Left renal pelvis (tissue), 4 donors: ENCODE measurements at places on chromosomes 6 and 20.

GRCh38 chr6:45132658-45133294, 195.4 kb upstream of the RUNX2 start:
- no peak for DNase-seq

DNA sequence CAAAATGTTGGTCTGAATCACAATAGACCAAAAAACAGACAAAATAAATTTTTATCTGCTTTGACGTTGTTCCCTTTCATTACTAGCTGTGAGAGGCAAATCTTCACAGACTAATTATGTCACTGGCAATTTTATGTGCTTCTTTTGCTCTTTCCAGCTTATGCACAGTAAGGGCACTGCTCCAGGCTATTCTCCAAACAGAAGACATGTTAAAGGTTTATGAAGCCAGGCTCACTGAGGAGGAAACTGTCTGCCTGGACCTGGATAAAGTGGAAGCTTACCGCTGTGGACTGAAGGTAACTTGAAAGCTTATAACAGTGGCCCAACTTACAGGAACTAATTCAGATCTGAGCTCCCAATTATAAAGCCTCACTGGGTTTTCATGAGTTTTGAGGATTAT, 15.5 kb upstream of the SNRNP48 start:
- no peak for DNase-seq

DNA sequence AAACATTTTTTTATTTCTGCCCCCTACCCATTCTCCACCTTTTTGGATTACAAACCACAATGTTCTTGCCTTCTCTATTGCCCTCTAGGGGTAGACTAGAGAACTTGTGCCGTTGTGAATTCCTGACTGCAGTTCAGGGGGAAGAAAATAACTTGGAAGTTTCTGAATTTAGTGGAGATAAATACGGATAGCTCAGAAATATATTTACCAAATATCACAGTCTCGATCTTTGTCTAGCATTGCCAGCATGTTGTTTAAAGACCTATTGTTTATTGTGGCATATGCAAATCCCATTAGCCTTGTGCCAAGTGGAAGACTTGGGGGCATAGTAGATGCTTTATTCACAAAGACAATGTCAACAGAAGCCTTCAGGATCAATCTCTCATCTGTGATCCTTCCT, 154.1 kb upstream of the MMS22L start:
- no peak for DNase-seq

- no peak for DNase-seq
Measured at GRCh38 chr6:156857573-156857972, 80.4 kb downstream of the ARID1B start.

GRCh38 chr6:148086386-148086785, 256.3 kb upstream of the SASH1 start:
- DNase-seq = no peak

DNA sequence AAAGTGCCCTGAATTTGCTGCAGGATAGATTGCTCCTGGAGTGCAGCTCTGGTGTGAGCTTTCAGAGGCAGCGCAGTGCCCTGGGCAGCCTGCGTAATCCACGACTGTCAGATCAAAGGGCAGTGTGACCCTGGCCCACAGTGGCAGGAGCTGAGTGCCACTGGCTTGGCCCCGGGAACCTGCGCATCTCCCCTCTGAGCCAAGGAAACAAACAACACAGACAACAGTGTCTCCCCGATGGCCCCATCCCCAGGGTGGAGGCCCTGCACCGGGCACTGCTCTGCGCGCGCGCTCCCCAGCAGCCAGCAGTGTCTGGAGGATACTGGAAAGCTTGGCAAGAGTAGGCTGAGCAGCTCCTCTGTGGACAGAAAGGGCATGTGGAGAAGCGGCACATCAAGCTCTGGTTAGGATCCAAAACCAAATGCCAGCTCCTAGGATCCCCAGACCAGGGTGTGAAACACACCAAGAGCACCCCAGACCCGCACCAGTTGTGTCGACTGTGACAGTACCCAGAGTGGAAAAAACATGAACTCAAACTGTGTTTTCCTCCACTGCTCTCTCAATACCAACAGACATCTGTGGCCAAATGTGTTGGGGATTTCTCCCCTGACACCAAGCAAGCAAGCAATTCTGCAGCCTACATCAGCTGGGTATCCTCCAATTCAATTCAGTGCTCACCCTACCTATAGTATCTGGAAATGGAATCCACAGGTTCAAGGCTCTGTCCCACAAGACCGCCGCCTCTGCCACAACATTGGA, 26.7 kb downstream of the RBCK1 start:
- DNase-seq = no peak

GRCh38 chr20:51563486-51564332, 21.2 kb upstream of the NFATC2 start:
- no peak for DNase-seq

DNA sequence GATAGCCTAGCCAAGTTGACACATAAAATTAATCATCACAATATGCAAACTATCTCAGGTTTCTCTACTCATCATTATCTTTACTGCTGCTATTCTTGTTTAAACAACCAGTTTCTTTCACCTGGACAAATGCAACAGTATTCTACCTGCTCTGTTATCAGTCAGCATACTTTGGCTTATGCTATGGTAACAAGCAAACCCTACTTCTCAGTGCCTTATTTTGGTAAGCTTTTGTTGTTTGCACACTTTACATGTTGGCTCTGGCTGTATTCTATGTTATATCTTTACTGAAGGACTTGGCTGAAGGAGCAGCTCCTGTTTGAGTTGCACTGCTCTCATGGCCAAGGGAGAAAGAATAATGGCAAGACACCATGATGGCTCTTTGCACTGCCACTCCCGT, 463.1 kb downstream of the EPM2A start:
- DNase-seq = no peak

- no peak for DNase-seq
Measured at GRCh38 chr6:128339635-128340450, 180.6 kb downstream of the PTPRK start.

GRCh38 chr6:112029045-112029822, 24.7 kb upstream of the CCN6 start:
- DNase-seq = no peak

DNA sequence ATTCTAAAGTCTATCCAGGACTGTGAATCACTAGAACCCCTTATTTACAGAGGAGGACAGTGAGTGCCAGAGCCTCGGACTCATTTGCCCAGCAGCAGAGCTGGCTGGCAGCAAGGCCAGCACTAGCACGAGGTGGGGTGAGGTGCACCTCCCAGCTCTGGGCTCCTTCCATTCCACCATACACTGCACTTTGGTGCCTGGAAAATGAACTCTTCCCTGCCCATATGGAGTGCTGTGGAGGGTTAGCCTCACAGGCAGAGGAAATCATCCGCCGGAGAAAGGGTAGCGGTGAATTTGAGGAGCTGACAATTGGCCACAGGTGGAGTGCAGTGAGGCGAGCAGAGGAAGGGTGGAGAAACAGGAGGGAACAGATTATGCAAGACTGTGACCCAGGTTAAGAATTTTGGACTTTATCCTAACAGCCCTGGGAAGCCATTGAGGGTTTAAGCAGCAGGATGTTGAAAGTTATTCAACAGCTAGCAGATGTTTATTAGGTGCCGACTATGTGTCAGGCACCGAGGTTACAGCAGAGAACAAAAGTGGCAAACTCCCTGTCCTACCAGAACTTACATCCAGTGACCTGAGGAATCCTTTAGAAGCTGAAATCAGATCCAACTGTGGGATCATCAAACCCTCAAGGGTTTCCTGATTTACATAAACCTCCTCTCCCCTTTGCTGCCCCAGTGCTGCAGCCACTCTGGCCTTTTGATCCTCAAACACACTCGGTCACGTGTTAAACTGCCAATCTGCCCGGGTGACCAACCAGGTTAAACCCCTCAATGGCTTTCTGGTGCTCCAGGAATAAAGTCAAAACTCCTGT, 6.2 kb downstream of the TRIM26 start:
- DNase-seq = no peak

DNA sequence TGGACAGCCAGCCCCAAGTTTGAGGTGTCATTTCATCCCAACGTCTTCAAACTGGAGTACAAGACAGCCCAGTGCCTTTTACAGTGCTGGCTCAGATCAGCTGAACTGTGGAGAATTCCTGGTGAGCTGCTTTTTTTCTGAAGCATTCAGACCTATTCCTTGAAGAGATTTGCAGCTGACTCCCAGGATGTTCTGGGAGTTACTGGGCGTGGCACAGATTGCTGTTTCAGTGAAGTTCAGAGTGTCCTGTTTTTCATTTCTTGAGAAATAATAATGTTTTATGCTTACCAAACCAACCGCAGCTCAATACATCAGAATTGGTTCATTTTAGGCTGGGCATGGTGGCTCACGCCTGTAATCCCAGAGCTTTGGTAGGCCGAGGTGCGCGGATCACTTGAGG, 33.4 kb upstream of the SRPK1 start:
- DNase-seq = no peak

DNA sequence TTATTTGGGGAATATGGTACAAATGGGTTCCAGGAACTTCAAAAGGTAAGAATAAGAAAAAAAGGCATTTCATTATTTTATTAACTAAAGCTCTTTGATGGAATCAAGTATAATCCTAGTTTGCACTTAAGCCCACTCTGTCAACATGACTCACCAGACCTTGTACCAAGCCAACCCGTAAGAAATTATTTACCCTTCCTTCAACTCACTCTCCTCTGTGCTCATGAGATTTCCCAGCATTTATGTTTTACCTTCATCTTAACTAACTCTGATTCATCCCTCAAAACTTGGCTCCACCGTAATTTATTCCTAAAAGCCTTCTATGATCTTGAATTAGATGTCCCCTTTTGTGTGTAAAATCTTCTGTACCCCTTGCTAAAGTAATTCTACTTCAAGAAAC, 308.7 kb downstream of the PKHD1 start:
- DNase-seq = no peak

DNA sequence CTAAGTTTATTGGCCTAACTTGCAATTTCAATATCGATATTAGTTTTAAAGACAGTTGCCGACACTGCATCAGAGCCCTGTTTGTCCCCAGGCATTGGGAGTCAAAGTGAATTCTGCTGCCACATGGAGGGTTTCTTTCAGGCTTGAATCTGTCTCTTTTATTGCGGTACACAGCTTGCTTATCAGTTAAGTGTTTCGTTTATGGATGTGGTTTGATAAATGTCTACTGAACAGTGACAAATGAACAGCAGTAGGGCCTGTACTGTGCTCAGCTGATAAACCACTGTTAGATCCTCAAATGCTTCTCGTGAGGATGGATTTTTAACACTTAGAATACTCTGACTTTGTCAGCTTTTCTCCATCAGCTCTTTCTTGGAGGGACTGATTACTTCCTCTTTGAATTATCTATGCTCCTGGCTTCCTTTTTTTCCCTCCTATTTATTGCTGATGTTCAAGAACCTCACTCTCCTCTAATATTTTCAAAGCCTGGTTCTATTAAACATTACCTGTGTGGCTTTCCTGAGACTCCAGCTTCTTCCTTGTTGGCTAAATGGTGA, 240.8 kb downstream of the PLCB1 start:
- no peak for DNase-seq

DNA sequence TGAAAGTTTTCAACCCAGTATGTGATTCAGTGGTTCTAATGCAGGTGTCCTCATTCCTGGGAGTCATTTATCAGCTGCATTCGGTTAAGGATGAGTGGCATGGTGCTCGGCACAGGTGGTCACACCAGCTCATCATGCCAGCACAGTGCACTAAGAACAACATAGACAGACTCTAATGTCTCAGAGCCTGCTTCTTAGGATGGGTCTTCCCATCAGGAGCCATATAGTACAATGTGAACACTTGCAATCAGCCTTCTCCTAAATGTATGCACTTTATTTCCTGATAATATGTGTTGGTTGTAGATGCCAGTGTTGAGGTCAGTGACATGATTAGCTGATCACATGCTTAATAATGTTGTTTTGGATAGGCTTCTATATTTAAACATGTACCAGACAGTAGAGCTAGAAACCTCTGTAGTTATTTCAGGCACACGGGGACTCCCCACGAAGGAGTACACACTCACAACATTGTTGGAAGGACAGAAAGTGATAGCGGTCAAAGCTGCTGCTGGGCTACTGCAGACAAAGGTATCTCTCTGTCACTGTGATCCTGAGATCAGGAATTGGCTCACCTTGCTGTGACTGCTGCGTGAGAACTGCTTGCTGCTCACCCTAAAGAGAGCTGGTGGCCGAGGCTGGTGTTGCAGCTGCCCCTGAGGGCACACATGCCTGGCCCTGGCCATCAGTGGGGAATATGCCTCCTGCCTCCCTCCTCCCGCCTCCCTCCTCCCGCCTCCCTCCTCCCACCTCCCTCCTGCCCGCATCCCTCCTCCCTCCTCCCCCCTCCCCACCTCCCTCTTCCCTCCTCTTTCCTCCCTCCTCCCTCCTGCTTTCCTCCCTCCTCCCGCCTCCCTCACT, 195.4 kb downstream of the SMOC2 start:
- no peak for DNase-seq

- DNase-seq = no peak
Measured at GRCh38 chr6:83962582-83962981, 71.0 kb upstream of the MRAP2 start.

DNA sequence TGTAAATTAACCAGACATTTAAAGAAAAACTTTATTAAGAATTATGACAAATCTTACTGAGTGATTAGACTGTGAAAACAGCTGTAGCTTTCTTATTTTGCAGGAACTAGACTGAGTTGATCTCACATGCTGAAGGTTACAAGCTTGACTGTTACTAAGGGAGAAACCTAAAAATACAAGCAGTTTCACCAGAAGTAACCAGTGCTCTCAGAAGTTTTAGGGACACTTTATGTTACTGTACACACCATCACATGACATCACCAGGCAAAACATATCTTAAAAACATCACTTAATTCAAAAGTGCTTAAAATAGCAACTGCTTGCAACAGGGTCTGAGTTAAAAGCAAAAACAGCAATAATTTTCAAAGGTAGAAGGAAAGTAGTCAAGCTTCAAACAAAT, 5.4 kb downstream of the FBXO30 start:
- DNase-seq = no peak

DNA sequence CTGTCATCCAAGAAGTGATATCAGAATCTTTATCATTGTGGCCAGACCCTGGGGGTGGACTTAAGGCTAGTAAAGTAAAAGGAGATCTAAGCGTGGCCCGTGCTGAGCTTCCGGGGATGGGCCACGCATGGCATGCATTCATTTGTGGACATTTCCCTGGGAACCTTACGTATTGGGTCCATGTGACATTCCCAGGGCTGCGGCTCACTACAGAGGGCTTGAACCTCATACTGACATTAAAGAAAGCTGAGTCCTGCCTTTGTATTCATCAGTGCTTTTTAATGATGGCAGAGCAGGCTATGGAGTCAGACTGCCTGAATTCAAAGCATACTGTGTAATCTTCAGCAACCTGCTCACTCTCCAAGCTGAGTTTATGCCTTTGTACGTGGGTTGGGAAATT, 152.2 kb upstream of the AFDN start:
- no peak for DNase-seq

DNA sequence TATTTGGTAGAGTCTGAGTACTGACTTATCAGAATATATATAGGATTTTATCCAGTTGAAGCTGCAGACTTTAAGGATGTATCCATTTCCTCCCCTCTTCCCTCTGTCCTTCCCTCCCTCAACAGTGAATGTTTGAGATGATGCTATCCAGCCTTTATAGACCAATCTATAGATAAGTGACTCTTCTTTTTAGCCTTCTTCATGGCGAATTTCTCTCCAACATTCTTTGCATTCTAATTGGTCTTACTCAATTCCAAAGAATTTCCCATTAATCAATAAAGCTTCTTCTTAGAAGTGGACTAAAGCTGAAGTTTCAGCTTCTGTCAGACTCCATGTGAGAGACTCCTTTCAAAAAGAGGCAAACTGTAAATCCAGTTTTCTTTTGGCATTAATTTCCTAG, 99.3 kb downstream of the AIG1 start:
- DNase-seq = no peak

GRCh38 chr6:65280060-65280459, 427.0 kb downstream of the EYS start:
- no peak for DNase-seq

GRCh38 chr20:38034108-38034649, 633 bp downstream of the RPRD1B start:
- no peak for DNase-seq

- no peak for DNase-seq
Measured at GRCh38 chr6:13453771-13454251, 33.6 kb downstream of the GFOD1 start.
